NCI-H2081 treated with DMSO at 0.1 percent for 48 hours (cell line): ENCODE measurements at places on chromosomes 12 and 14.

DNA sequence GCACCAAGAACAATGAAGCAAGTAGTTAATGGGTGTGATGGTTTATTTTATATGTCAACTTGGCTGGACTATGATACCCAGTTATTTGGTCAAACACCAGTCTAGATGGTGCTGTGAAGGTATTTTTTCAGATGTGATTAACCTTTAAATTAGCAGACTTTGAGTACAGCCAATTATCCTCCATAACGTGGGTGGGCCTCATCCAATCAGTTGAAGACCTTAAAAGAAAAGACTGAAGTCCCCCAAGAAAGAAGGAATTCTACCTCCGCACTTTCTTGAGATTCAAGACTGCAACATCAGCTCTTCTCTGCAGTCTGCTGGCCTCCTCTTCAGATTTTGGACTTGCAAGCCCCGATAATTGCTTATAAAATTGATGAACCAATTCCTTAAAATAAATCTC is 47.5 kb downstream of the CD163L1 start:
- DNase-seq, result no peak

- no peak for DNase-seq
Observed at GRCh38 chr12:52835271-52836041, 1.3 kb upstream of the KRT79 start.

- no peak for DNase-seq
Observed at GRCh38 chr12:52010152-52010622, 3.4 kb downstream of the TAMALIN start.

- no peak for DNase-seq
Observed at GRCh38 chr12:54427106-54427505, 8.0 kb upstream of the ITGA5 start.

DNA sequence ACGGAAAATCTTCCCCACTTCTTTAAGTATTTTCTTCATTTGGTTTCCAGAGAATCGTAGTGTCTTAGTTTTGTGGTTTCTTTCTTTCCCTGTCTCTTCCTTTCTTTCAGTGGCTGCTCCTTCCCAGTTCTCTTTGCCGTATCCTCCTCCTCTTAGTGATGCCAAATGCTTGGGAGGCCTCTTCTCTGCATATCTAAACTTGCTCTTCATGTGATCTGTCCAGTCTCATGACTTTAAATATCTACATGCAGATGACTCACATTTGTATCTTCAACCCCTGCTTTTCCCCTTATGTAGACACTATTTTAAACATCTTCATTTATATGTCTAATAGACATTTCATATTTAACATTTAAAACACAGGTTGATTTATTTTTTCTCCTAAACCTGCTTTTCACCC is 149.2 kb downstream of the PTCSC3 start:
- DNase-seq, result no peak

DNA sequence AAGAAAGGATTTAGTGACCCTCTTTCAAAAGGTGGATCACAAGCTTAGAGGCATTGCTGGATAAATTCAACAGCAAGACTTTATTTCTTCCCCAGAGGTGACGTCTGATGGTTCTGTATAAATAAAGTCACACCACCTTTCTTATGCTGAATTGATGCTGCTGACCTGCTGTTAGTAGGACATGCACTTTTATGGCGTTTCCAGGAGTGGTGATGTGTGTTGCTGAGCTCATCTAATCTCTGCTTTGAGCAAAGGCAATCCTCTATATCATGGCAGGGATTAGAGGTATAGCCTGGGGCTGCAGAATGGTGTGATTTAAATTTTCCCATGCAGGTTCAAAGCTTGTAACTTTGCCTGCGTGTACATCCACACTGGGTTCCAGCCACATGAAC is 94.9 kb downstream of the ETV6 start:
- no peak for DNase-seq

DNA sequence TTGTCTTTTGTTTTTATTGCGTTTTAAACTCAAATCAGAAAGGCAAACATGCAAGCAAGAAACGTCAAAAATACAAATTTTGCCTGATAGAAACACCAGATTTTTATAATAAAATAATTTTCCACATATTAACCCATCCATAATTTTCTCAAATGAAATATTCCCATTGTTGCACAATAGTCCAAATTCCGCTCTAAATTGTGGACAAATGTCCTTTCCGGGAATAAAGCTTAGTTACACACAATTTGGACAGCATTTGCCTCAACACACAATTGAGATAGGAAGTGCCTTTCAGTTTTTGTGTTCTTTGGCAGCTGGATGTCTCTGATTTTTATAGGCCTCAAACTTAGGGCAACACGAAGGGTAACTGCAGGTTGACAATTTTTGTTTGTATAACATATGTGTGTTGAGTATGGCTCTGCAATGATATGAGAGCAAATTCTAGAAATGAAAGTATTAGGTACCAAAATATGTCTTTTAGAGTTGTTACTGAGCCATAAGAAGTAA is 105.8 kb downstream of the DIO2 start:
- no peak for DNase-seq

DNA sequence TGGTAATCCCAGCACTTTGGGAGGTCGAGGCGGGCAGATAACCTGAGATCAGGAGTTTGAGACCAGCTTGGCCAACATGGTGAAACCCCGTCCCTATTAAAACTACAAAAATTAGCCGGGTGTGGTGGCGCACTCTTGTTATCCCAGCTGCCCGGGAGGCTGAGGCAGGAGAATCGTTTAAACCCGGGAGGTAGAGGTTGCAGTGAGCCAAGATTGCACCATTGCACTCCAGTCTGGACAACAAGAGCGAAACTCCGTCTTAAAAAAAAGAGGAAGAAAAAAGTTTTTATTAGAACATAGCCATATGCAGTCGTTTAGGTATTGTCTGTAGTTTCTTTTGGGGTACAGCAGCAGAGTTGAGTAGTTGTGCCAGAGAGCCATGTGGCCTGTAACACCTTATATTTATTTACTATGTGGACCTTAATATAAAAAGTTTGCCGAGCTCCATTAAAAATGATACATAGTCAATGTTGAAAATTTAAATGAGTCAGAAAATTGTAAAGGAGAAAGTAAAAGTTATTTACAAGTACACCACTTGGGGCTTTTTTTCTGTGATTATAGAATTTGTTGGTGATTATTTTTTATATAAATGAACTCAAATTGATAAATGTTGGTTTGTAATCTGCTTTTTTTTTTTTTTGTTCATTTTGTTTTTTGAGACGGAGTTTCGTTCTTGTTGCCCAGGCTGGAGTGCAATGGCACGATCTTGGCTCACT is 2.2 kb downstream of the ADIPOR2 start:
- no peak for DNase-seq

GRCh38 chr14:75188520-75189268 is 12.3 kb upstream of the TMED10 start:
- DNase-seq, result no peak

GRCh38 chr12:90299666-90300065 is 591.0 kb upstream of the ATP2B1 start:
- no peak for DNase-seq

DNA sequence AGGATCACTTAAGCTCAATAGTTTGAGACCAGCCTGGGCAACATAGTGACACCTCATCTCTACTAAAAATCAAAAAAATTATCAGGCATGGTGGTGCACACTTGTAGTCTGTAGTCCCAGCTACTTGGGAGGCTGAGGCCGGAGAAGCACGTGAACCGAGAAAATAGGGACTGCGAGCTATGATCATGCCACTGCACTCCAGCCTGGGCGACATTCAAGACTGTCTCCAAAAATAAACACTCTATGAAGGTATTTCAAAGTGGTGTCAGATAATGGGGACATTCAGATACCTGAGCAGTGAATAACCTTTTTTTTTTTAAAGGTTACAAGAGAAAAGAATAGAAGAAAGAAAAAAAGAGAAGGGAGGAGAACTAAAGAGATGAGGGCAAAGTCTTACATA is 98.1 kb downstream of the MED13L start:
- no peak for DNase-seq

- DNase-seq, result peak; percentile 38
Observed at GRCh38 chr14:67934087-67934486, 114.5 kb downstream of the RAD51B start.

DNA sequence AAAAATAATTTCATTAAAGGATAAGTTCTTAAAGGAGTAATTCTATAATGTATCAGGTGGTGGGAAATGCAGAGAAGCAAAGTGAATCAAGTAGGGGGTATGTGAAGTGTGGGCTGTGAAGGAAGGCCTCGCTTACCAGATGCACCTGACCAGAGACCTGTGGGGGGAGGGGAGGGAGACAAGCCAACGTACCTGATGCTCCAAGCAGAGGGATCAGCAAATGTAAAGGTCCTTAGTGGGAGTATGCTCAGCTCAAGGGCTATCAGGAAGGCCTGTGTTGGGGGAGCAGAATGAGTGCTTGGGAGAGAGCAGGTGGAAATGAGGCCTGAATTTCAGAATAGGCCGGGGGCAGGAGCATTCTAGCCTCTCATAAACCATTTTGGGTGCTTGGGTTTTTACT is 57.1 kb downstream of the ANO4 start:
- no peak for DNase-seq

DNA sequence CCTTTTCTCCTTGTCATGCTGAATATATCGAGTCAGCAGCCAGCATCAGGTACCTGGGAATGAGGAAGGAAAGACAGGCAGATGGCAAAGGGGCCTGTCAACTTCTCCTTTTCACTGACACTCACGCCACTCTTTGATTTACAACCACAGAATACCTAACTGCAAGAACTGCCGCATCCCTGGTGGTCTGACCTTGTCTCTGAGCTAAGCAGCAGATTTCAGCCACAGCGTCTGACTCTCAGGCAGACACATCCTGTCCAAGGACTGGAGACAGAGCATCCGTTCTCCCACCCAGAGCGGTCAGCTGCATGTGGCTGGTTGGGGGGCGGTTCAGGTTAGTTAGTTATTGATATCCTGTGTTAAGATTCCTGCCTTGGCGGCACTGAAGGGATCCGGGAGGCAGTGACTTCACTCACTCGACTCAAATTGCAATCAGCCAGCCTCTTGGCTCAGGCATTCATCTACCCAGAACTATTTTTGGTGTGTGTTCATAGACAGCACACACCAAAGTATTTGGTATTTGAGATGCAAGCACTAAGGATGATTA is 11.2 kb upstream of the MAP1LC3B2 start:
- DNase-seq, result no peak
